ENCODE measurements at places on chromosomes 4 and X.
A peak's percentile ranks its signal among the peaks of the same experiment; 100 is the strongest.

GRCh38 chrX:1144293-1144692 lies 68.2 kb downstream of the CRLF2 start:
- DNase-seq, result no peak

DNA sequence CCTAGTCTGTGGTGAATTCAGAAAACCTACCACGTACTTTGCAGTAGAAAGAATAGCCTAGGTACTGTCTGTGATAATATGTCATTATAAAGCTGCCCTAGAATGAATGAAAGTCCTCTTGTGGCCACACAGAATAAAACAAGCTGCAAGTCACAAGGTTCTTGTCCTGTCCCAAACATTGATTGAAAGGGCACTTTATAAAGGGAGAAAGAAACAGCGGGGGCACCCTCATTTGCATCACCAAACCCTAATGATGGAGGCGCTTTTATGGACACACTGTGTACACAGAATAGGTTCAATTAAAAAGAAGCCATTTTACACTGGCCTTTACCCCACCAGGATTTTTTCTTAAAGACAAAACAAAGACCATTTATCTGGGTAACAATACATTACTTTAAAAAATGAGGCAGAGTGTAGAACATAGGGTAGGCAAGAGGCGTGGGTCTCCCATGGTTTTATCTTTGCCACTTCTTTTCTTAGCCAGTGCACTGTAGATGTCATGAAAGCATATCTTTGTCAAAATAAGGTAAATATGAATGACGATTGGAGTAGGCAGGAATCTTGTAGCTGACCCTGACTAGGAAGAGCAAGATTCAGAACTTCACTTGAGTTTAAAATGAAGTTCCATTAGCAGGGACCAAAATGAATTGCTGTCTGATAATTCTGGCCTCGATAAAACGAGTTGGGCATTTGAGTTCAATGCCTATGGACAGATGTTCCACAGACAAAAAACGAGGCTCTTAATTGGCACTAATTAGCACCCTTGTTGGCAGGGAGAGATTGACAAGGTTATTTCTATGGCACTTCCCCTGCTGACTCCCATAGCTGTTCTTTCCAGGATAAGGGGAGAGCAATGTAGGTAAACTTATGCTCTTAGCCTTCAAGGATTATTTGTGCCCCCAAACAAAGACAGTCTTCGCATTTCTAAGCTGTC lies 365.1 kb downstream of the AFF2 start:
- no peak for DNase-seq

GRCh38 chr4:134665429-134665828 lies 463.8 kb upstream of the PABPC4L start:
- DNase-seq, result no peak

GRCh38 chrX:148588649-148589310 lies 88.4 kb downstream of the AFF2 start:
- DNase-seq, result no peak

GRCh38 chr4:88528861-88529260 lies 5.3 kb upstream of the PYURF start:
- DNase-seq, result no peak

- DNase-seq, result peak; percentile 13
Observed at GRCh38 chrX:14027036-14027435, 2.7 kb downstream of the GEMIN8 start.

DNA sequence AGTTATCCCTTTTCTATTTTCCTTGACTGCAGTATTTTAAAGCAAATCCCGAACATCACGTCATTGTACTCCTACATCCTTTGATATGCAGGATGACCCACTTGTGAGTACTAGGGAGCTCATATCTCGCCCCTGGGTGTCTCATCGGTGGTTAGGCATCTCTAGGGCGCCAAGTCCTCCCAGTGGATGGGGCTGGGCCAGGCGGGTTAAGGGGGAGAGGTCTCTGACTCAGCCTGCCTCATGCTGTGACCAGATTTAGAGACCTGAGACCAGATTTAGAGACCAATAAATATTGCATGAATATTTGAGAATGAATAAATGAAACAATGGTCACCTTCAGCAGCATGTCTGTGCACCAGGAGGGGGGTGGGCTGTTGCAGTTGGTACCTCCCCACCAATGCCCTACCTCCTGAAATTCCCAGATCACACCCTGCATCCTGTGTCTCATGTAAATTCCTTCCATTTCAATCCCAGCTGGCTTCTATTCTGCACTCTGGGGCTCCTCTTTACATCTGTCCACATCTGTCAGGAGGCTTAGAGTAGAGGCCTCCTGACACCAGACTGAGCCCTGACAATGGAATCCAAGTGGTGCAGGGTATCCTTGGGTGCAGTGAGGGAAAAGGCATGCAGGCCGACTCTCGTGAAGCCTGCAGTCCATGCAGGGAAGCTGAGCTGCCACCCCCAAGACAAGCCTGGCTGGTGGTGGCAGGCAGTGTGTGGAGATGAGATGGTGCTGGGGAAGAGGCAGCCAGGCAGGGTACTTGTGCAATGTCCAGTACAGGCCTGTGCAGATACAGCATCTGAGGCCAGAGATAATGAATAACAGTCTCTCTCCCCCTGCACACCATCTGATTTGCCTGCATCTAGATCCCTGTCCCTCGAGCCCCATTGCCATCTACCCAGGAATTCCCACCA lies 5.2 kb downstream of the APLN start:
- no peak for DNase-seq

Measured in GM12865 (cell line).